T follicular helper cell (primary cell): ENCODE measurements at places on chromosomes 1 and 21.

DNA sequence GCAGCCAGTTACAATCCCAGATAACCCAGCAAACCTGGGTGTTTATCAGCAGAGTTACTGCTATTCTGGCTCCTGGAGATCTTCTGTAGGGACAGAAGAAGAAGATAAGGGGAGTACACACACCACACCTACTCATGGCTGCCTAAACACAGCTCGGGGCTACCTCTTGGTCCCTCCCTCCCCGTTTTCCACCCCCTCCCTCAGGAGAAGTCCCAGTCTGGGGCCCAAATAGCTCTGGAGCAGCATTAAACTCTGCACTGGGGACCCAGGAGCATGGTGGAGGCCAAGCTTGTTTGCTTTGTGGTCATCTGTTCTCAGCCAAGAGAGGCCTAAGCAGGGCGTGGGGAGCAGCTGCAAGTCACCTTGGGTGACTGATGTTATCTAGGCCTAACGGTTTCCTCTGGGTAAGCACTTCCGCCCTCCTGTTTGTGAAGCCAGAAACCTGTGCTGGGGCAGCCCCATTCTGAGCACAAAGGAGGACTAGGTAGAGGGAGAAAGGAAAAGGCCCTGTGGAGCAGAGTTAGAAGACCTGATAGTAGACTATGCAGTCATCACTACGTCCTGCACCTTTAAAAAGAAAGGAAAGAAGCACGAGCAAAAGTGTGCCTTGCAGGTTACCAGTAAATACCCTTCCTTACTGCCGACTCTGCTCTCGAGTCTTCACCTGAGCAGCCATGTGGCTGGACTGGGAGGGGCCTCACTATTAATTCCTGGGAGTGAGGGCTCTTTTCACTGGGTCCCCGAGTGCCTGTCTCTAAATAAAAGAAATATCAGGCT, 2.0 kb upstream of the RCSD1 start:
- peak; percentile 57 for DNase-seq

DNA sequence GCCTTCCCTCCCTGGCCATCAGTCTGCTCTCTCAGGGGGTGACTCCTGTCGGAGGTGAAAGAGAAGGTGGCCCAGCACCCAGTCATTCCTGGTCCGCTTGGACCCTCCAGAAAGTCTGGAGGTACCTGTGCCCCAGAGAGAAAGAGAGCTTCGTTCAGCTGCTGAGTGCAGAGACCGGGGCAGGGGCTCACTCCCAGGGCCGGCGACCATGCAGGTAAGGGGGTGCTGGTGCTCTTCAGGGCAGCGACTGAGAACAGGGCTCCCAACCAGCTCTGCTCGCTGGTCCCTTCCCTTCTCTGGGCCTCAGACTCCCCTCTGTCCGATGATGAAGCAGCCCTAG, 30.1 kb downstream of the HSPG2 start:
- DNase-seq: no peak

DNA sequence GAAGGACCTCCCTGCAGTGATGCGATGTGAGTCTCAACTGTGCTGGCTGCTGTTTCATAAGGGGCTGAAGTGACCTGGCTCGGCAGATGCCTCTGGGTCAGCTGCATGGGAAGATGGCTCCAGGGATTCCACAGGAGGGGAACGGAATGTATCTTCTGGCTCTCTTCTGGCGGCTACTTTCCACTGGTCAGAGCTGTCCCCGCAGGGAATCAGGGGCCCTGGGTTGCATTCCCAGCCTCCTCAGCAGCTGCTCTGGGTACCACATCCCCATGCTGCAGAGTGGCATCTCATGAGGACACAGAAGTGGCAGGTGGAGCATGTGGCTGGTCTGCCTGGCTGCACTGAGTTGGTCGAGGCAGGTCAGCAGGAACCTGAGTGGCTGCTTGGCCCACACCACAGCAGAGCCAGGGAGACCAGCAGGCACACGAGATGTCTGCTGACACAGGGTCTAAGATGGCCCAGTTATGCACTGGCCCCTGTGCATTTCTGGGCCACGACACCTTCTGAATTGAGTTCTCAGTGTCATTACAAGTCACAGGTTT, 42.8 kb downstream of the POFUT2 start:
- DNase-seq: no peak

- DNase-seq: no peak
Observed at GRCh38 chr1:55969322-55969721, 610.0 kb downstream of the PLPP3 start.

GRCh38 chr1:179794669-179795068, 51.6 kb downstream of the FAM163A start:
- DNase-seq: no peak
